ENCODE measurements at places on chromosomes 7 and 10. TPM values are rescaled to one million over a fixed set of nuclear protein-coding genes. Genes with fewer than 3 reads are reported as not detected.
A peak's percentile ranks its signal among the peaks of the same experiment; 100 is the strongest.

DNA sequence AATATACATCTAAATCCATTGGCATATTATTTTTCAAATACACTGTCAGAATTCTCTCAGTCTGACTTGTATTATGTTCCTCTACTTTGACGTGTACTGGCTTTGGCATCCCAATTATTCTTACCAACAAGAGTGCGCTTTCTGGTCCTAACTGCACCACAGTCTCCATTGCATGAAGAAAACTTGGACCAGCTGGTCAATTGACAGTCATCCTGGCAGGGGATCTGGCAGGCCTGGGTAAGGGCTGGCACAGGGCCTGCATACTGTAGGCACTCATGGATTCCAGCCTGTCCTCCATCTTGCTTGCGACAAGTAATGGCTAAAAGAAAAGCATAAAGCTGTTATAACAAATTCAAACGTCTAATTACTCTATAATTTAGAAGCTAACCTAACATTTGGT is 384.9 kb downstream of the THSD7A start:
- no peak for DNase-seq

GRCh38 chr10:44885710-44886109 is 25.4 kb upstream of the TMEM72 start:
- DNase-seq = no peak

- no peak for DNase-seq
Observed at GRCh38 chr7:128172963-128173362, 68.1 kb upstream of the LEP start.

DNA sequence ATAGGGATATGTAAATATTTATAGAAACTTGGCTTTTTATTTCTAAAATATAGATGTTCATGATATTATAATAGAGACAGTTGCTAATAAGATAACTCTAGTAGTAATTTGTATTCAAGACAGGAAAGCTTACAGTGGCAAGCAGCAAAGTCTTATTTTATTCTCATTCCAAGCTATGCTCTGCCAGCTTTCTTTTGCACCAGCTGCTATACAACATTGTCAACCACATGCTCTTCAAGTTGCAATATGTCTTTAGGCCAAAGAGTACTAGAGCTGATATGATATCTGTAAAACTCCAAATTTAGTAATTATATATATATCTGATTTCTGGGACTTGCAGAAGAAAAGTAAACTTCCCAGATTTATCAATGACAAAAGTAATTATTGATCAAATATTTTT is 350.1 kb downstream of the HGF start:
- DNase-seq = no peak

GRCh38 chr10:48577158-48577557 is 27.7 kb downstream of the ARHGAP22 start:
- DNase-seq = no peak

DNA sequence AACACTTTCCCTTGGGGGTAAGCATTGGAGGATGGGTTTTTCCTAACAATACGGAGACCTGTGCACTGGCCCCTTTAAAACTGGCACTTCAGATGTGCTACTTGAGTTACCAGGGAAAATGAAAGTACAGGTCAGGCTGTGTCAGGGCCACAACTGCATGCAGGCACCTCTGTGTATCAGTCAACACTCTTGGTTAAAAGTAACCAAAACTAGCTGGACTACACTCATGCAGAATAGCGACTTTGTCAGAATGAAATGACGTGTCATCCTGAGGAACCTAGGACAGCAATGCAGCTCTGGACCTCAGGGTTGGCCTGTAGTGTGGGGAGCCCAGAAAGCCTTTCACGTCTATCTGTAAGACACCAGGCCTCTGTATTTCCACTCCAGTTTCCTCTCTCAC is 33.8 kb upstream of the SMKR1 start:
- DNase-seq = no peak

- peak; percentile 51 for DNase-seq
Observed at GRCh38 chr10:26367771-26368170, 70.4 kb upstream of the APBB1IP start.

GRCh38 chr7:42843205-42843800 is 68.6 kb downstream of the C7orf25 start:
- peak; percentile 40 for DNase-seq

- no peak for DNase-seq
Observed at GRCh38 chr10:61108915-61109314, 164.9 kb upstream of the RHOBTB1 start.

GRCh38 chr7:69577221-69577620 is 21.1 kb upstream of the AUTS2 start:
- no peak for DNase-seq

- no peak for DNase-seq
Observed at GRCh38 chr7:126699707-126700106, 553.0 kb downstream of the GRM8 start.

DNA sequence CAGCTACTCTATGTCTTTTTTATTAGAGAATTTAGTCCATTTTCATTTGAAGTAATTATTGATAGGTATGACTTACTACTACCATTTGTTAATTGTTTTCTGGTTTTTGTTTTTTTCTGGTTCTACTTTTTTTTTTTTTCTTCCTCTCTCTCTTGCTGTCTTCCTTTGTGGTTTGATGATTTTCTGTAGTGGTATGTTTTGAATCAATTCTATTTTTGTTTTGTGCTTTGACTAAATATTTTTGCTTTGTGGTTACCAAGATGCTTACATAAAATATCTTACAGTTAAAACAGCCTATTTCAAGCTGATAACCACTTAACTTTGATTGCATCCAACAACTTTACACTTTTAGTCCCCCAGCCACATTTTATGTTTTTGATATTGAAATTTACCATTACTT is 3.3 kb upstream of the OR2F2 start:
- DNase-seq = no peak

DNA sequence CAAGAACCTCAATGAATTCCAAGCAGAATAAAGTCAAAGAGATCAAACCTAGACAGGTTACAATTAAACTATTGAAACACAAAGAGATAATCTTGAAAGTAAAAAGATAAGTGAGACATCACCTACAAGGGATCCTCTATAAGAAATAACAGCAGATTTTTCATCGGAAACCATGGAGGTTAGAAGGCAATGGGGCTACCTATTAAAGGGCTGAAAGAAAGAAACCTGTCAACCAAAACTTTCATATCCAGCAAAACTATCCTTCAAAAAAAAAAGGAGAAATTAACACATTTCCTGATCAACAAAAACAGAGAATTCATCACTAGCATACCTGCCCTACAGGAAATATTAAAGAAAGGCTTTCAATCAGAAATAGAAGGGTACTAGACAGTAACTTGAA is 244.9 kb downstream of the ARHGAP12 start:
- DNase-seq = no peak

GRCh38 chr7:133047321-133047720 is 34.6 kb downstream of the CHCHD3 start:
- DNase-seq = no peak

- no peak for DNase-seq
Observed at GRCh38 chr10:30017556-30017955, 41.8 kb downstream of the JCAD start.

DNA sequence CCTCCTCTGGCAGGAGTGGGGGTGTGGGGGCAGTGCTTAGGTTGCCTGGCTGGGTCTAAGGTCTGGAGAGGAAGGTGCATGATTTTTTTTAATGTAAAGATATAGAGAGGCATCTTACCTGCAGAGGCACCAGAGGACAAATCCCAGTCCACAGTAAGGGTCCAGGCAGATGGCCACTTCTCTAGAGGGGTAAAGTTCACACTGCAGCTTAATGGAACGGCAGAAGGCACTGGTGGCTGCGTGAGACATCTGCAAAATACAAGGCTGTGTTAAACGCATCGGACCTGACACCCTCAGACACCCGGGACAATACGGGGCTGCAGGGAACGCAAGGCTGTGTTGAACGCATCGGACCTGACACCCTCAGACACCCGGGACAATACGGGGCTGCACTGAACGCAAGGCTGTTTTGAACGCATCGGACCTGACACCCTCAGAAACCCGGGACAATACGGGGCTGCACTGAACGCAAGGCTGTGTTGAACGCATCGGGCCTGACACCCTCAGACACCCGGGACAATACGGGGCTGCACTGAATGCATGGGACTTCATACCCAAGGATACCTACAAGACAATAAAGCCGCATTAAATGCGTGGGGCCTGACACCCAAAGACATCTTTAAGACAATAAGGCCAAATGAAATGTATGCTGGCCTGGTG is 206.0 kb downstream of the ZMYND11 start:
- DNase-seq = no peak

GRCh38 chr7:71548746-71549145 is 416.8 kb downstream of the GALNT17 start:
- no peak for DNase-seq

DNA sequence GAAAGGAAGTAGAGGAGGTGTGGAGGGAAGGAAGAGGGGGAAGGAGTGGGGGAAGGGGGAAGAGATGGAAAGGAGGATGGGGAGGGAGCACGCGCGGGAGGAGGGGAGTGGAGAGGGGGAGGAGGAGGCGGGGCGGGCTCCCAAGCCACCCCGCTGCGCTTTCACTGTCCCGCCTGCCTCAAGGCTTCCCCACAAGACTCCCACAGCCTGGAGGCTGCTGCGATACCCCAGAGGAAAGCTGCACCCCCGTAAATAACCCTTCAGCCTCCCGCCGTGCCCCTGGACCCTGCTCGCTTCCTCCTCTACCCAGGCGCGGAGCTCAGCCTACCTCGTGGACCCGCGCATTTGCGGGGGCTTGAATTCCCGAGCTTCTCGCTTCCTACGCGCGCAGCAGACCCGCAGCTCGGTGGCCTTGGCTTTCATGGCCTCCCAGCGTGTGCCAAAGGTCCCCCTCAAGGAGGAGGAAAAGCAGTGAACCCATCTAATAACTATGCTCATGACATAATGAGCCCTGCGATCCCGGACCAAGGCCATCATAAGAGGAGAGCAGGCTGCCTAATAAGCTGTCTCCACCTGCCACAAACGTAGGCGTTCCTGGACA is at the start of gene C10orf67:
Gene C10orf67 (minus strand): TSS at position 557 of the 601 bp plus-strand sequence. CDS start 23 bp downstream, at position 534.
- DNase-seq = no peak

- no peak for DNase-seq
Observed at GRCh38 chr7:33981671-33982424, 76.5 kb downstream of the BMPER start.

- no peak for DNase-seq
Observed at GRCh38 chr7:136138991-136139390, 161.8 kb upstream of the MTPN start.

- DNase-seq = no peak
Observed at GRCh38 chr7:69095649-69096048, 502.6 kb upstream of the AUTS2 start.

GRCh38 chr10:119029613-119030420 is at the start of gene NANOS1:
NANOS1 (plus strand) TSS chr10:119029714; CDS start chr10:119029802, 88 bp downstream.
- DNase-seq = no peak

DNA sequence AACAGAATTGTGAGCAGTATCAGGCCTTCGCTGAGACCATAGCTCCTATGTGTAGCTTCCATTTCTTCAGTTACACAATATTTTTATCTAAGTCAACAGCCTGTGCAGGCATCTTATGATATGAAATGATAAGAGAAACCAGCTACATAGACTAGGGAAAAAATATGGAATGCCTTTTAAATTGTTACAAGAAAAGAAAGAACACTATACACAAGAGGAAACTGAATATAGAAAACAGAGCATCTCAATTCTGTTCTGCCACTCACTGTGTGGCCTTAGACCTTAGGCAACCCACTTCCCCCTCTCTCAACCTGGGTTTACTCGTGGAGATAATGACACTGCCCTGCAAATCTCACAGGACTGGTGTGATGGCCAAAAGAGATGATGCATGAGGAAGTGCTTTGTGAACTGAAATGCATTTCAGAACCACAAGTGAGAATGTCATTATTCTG is 132.9 kb downstream of the LRRN3 start:
- no peak for DNase-seq

DNA sequence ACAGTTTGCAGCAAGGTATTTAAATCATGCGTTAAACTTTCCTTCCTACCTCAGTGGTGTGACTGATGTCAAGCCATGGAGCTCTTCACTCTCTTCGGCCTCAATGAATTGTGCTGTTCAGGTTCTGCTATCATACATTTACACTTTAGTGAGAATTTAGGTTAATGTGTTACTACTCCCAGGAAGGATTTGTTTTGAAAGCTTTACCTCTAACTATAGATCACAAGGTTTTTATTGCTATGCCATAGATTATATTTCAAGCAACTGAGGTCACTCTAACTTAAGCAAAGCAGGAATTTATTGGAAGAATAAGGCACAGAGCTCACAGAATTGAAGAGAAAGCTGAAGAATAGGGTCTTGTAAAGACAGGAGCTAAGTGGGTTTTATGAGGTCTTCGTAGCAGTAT is 11.0 kb upstream of the ADD3 start:
- no peak for DNase-seq

GRCh38 chr7:40758590-40758989 is 623.8 kb downstream of the SUGCT start:
- no peak for DNase-seq

GRCh38 chr10:82737549-82737948 is 862.6 kb downstream of the NRG3 start:
- no peak for DNase-seq

The NSMCE4A gene
- 441 TPM for total RNA-seq

The VAX1 gene
- total RNA-seq = not detected

The ARHGEF5 gene
- total RNA-seq = 18.1 TPM

The MACC1 gene
- total RNA-seq = not detected

The NPTX2 gene
- total RNA-seq = 11.1 TPM

The VSTM2A gene
- not detected for total RNA-seq

The SCIN gene
- total RNA-seq = 8.4 TPM

The PLXNA4 gene
- total RNA-seq = 12.8 TPM

The SLIT1 gene
- 1.0 TPM for total RNA-seq

The TIMM23B gene
- 36.2 TPM for total RNA-seq

The STEAP1 gene
- 8.8 TPM for total RNA-seq

The COL26A1 gene
- not detected for total RNA-seq

The ECHS1 gene
- total RNA-seq = 56.7 TPM

The EGFR gene
- total RNA-seq = 33.5 TPM

The INHBA gene
- 4.8 TPM for total RNA-seq
